OCI-LY7 (cell line): ENCODE measurements at places on chromosomes 6 and 20. TPM values are rescaled to one million over a fixed set of nuclear protein-coding genes. Genes with fewer than 3 reads are reported as not detected.

DNA sequence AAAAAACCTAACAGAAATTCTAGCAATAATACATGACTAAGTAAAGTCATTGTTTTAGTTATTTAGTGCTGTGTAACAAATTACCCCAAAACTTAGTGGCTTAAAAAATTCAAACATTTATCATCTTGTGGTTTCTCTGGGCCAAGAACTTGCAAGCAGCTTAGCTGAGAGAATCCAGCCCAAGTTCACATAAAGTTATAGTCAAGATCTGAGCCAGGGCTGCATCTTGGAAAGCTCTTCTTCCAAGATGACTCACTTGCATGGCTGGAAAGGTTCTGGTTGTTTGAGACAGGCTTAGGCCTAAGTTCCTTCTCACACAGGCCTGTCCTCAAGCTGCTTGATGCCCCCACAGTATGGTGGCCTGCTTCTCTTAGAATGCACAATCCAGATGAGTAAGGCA lies 217.8 kb upstream of the TSHZ2 start:
- no peak for DNase-seq

DNA sequence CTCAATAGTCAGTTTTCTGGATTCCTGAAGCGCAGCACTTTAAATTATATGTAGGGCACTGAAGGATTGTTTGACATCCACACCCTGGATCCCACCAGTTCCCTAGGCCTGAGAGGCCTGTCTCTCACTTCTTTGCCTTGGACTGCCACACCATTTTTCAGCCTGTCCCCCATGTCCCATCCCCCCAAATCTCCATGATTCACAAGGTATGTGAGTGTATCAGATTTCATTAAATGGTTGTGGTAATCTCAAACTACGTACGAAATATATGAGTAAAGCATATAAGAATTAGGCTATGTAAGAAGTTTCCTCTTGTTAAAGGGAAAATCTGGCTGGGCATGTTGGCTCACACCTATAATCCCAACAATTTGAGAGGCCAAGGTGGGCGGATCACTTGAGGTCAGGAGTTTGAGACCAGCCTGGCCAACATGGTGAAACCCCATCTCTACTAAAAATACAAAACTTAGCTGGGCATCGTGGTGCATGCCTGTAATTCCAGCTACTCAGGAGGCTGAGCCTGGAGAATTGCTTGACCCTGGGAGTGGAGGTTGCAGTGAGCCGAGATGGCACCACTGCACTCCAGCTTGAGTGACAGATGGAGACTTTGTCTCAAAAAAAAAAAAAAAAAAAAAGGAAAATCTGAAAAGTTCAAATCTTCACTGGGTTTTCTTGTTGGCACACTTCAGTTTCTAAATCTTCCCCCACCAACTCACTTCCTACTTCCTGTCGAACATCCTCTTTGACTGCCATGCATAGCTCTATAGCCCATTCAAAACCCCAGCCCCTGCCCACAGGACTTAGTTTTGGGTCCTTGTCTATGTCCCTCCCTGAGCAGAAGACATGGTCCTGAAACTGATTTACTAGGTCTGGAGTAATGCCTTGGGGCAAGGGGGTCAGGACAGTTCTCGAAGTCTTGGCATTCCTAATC lies 97.3 kb upstream of the SHLD1 start:
- DNase-seq, result peak; percentile 64

DNA sequence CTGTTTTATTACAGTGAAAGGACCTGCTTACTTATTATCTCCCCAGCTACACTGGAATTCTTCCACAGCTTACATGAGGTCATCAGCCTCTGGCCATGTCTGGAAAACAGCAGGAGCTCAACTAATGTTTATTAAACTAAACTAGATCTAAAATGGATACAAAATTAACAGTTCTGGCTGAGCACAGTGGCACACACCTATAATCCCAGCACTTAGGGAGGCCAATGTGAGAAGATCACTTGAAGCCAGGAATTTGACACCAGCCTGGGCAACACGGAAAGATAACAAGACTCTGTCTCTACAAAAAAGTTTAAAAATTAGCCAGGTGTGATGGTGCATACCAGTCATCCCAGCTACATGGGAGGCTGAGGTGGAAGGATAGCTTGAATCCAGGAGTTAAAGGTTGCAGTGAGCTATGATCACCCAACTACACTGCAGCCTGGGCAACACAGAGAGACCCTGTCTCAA lies 220.8 kb upstream of the MARCKS start:
- DNase-seq, result no peak

- peak; percentile 89 for DNase-seq
Observed at GRCh38 chr20:49750611-49751396, 37.1 kb upstream of the B4GALT5 start.

- no peak for DNase-seq
Observed at GRCh38 chr6:131103296-131103695, 32.0 kb upstream of the AKAP7 start.

GRCh38 chr20:25453035-25453810 lies 45.8 kb downstream of the GINS1 start:
- DNase-seq, result no peak

GRCh38 chr6:83472767-83473166 lies 39.6 kb upstream of the PRSS35 start:
- DNase-seq, result no peak

DNA sequence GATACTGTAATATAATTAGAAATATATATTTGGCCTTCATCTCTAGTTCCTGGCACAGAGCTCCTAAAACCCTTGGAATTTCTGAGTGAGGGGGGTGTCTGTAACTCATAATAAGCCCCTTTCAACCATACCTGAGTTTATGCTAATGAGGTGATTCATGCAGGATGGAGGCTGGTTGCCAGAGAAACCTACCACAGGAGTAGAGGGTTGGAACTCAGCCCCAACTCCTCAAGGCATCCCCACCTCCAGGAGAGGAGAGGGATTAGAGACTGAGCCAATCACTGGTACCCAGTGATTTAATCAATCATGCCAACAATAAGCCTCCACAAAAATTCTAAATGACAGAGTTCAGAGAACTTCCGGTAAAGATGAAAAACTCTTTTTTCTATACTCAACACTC lies 17.5 kb downstream of the UQCC1 start:
- no peak for DNase-seq

GRCh38 chr6:5767471-5767870 lies 239.3 kb downstream of the NRN1 start:
- DNase-seq, result no peak

GRCh38 chr6:49527320-49527719 lies 23.1 kb upstream of the C6orf141 start:
- DNase-seq, result no peak

DNA sequence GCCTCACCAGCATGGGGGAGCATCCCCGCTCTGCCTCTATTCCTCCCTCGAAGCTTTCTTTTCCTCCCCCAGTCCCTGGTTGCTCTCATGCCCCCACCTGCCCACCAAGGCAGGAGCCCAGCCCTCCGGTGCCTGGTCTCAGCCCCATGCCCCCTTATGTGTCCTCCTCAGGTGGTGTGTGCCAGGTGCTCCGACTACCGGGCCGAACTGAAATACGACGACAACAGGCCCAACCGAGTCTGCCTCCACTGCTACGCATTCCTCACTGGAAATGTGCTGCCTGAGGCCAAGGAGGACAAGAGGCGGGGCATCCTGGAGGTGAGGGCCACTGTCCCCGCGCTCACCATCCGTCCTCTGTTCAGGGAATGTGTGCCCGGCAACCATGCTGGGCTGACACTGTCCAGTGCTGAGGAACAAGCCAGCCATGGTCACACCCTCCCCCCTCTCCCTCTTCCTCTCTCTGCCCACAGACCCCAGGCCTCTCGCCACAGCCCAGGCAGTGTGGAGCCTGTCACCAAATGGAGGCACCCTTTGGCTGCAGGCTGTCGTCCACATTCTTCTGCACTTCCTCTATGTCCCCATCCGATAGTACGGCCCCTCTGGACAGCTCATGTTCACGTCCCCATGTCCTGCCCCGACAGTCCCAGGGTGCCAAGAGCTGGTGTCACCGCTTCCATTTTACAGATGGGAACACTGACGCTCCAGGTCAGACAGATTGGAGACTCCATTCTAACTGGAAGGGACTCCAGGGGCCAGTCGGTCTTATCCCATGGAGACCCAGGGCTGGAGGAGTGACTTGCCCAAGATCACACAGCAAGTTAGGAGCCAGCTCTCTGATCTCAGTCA lies 20.4 kb downstream of the FGD2 start:
- no peak for DNase-seq

DNA sequence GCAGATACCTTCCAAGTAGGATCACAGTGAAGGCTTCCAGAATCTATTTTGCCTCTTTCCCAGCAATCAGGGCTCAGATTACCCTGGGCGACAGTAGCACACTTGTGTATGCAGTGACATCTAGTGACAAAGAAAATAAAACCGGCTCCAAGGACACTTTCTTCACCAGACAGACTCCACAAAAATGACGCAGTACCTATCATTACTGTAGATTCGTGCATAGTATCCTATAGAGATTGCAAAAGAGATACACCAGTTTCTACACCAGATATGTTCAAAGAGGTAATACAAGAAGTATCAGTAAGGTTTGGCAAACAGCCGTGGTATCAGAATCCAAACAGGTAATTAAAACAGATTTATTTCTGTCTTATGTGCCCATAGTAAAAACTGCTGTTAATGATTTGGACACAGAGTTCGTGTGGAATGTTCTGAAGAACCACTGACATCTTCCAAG lies 600.4 kb upstream of the JAG1 start:
- DNase-seq, result peak; percentile 9

GRCh38 chr6:125194941-125195340 lies 41.4 kb downstream of the TPD52L1 start:
- no peak for DNase-seq

- no peak for DNase-seq
Observed at GRCh38 chr20:20286061-20286460, 81.8 kb upstream of the INSM1 start.

GRCh38 chr6:153591159-153591558 lies 447.9 kb upstream of the OPRM1 start:
- DNase-seq, result no peak

The OVOL2 gene
- total RNA-seq, result not detected in 2 replicates

The SMPDL3A gene
- total RNA-seq, result not detected in 2 replicates

The TTK gene
- 46.0 and 51.9 TPM in 2 replicates for total RNA-seq

The VSX1 gene
- not detected in 2 replicates for total RNA-seq

The KCNQ5 gene
- 25.8 and 26.1 TPM in 2 replicates for total RNA-seq

The LBP gene
- total RNA-seq, result not detected in 2 replicates

The BCKDHB gene
- total RNA-seq, result 25.7 and 31.7 TPM in 2 replicates

The PTGIS gene
- not detected in 2 replicates for total RNA-seq

The HLA-DMB gene
- total RNA-seq, result 77.0 and 78.5 TPM in 2 replicates

The ZFP57 gene
- total RNA-seq, result not detected in 2 replicates
